ENCODE measurements at places on chromosomes 6 and 20.

- peak; percentile 94 for DNase-seq
Observed at GRCh38 chr6:136076496-136076895, 173.6 kb downstream of the MTFR2 start.

GRCh38 chr6:24546439-24546838 is 51.7 kb downstream of the ALDH5A1 start:
- no peak for DNase-seq

- DNase-seq: peak; percentile 83
Observed at GRCh38 chr20:19976595-19977372, 40.4 kb upstream of the NAA20 start.

DNA sequence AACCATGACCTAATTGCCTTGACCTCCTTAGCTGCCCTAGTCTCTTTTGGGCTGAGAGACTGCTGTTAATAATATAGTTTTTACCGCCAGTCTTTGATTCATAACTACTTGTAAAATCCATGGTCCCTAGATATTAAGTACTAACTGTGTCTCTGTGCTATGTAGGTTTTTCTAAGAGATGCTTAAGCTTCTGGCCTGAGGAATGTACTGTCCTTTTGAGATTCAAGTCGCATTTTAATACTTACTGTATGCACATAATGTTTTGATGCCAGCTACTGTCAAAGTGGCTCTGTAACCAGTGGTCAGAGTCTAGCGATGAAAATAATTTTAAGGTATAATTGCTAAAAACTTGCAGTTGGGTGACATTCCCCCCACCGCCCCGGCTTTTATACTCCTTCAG is 2.1 kb downstream of the AKAP12 start:
- DNase-seq: no peak

GRCh38 chr6:119148098-119148824 is 69.8 kb upstream of the FAM184A start:
- DNase-seq: peak; percentile 92

- no peak for DNase-seq
Observed at GRCh38 chr6:112113918-112114317, 26.5 kb downstream of the FAM229B start.

GRCh38 chr6:71388856-71389527 is 100.4 kb downstream of the OGFRL1 start:
- no peak for DNase-seq

DNA sequence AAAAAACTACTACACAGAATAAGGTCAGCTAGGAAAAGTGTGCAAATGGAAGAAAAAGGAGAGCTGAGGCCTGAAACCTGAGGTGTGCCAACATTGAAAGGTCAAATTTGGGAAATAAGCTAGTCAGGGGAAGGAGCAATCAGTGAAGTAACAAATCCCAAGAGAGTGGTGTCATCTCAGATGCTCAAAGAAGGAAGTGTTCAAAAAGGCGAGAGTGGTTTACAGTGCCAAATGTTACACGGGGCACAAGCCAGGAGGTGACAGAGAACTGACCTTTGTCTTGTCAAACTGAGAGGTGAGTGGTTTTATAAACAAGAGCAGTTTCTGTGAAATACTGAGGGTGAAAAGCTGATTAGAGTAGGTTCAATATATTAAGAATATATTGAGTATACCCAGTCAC is 83.0 kb upstream of the TCF21 start:
- DNase-seq: no peak

DNA sequence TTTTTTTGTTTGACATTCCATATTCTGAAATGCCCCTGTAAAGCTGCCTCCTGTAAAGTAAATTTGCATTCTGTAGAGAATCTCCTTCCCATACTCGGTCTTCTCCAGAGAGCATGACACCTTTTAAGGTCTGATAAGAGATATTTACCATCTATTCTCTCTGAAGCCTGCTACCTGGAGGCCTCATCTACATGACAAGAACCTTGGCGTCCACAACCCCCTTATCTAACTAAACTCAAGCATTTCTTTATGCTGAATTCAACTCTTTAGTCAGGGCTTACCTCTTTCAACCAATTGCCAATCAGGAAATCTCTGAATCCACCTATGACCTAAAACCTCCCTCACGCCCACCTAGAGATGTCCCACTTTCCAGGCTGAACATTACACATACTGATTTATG is 51.6 kb downstream of the FAM184A start:
- DNase-seq: no peak

GRCh38 chr6:43809417-43810305 is 39.6 kb downstream of the VEGFA start:
- peak; percentile 72 for DNase-seq

- DNase-seq: peak; percentile 38
Observed at GRCh38 chr20:23782366-23782983, 31.7 kb upstream of the CST1 start.

GRCh38 chr6:28683945-28684538 is 158.4 kb downstream of the GPX5 start:
- DNase-seq: peak; percentile 63

- peak; percentile 68 for DNase-seq
Observed at GRCh38 chr6:142387997-142388815, 86.4 kb downstream of the ADGRG6 start.

GRCh38 chr20:21571841-21572690 is 58.2 kb upstream of the NKX2-2 start:
- DNase-seq: peak; percentile 3
